ENCODE measurements at places on chromosomes 7 and 10.

DNA sequence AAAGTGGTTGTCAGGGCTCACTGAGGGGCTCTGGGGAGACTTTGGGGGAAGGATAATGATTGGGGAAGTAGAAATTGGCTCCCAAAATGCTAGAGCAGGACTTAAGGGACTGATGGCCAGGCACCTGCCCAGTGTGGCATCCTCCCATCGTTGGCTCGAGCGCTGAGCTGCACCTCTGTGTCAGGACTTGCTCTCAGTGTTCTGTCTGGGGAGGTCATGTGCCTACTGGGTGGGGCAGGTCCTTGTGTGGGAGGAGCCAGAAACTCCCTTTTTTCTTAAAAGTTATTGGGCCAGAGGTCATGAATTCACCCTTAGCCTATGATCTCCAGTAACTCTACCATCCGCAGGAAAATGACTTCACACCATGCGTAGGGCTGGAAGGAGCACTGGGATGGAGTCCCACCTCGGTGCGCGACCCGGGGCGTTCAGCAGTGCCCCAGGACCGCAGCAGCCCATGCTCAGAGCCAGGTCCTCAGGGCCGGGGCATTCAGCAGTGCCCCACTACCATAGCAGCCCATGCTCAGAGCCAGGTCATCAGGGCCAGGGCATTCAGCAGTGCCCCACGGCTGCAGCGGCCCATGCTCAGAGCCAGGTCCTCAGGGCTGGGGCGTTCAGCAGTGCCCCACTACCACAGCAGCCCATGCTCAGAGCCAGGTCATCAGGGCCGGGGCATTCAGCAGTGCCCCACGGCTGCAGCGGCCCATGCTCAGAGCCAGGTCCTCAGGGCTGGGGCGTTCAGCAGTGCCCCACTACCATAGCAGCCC, 221.9 kb downstream of the EBF3 start:
- no peak for DNase-seq

DNA sequence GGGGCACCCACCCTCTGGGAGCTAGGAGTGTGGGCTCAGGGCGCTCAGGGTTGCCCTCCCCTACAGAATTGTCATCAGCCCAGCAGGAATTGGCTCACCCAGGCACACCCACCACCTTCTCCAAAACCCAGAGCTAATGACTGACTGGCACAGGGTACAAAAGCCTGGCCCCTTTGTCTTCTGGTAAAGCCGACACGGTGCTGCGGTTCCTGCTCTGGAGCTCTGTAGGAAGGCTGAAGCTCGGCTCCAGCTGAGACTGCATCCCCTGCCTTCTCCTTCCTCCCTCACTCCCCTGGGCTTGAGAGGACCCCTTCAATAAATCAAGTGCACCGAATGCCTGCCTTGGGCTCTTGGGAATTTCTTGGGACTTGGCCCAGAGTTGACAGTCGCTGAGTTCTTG, 117.9 kb upstream of the EEPD1 start:
- no peak for DNase-seq

- no peak for DNase-seq
These were observed 25.4 kb downstream of the NAPEPLD start for GRCh38 chr7:103123529-103123928.

GRCh38 chr7:95404316-95404865, 8.2 kb upstream of the PON3 start:
- DNase-seq, result no peak

DNA sequence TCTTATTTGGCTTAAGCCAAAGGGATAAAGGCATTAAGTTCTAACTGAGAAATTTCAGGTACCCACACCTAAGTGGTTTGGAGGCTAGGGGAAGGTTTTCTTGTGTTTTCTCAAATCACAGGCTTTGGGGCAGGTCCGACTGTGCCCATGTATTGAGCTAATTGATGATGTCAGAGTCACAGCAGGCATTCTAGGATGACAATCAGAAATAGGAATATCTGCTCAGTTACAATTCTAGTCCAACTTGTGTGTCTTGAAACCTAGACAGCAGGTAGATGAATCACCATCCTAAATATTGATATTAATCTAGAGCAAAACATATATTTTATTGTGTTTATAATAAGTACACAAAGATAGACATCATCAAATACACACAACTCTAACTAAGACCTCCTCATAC, 2.3 kb upstream of the FHIP2A start:
- DNase-seq, result no peak

DNA sequence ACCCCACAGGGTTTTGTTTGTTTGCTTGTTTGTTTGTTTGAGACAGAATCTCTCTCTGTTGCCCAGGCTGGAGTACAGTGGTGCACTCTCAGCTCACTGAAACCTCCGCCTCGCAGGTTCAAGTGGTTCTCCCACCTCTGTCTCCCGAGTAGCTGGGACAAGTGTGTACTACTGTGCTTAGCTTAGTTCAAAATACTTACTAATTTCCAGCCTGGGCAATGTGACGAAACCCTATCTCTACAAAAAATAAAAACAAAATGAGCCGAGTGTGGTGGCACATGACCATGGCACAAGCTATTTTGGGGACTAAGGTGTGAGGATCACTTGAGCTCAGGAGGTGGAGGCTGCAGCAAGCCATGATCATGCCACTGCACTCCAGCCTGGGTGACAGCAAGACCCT, 15.2 kb upstream of the PRPF18 start:
- DNase-seq, result no peak

GRCh38 chr10:97434055-97434454, 8.1 kb downstream of the PGAM1 start:
- DNase-seq, result no peak

GRCh38 chr10:13525663-13526062, 3.2 kb downstream of the BEND7 start:
- no peak for DNase-seq

- DNase-seq, result no peak
These were observed 804 bp downstream of the UNC5B start for GRCh38 chr10:71213127-71213621.

- no peak for DNase-seq
These were observed 480.9 kb downstream of the ETV1 start for GRCh38 chr7:13508586-13508985.

- DNase-seq, result no peak
These were observed 116.7 kb downstream of the VIPR2 start for GRCh38 chr7:159027789-159028507.

GRCh38 chr7:87199241-87199640, 20.3 kb downstream of the TMEM243 start:
- DNase-seq, result no peak

- no peak for DNase-seq
These were observed 36.6 kb upstream of the RSU1 start for GRCh38 chr10:16853809-16854208.

DNA sequence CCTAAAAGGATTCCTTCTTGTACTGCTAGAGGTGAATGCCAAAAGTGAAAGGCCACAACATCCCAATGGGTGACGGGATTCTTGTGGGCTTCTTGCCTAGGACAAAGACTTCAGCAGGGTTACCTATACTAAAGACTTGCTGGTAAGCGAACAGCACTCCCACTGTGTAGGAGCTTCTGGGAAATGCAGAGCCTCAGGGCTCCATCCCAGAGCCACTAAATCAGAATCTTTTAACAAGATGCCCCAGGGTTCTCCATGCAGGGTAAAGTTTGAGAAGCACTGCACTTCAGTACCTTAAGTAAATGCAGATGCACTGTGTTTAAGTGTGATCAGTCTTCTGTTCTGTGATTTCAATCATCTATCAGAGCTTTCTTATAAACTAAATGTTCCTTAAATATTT, 266.9 kb upstream of the KLF14 start:
- DNase-seq, result no peak

Data from brain pericyte (primary cell).